Right ventricle myocardium superior (tissue), 1 donor: ENCODE measurements at places on chromosomes 5 and 9. TPM values are rescaled to one million over a fixed set of nuclear protein-coding genes. Genes with fewer than 3 reads are reported as not detected.

GRCh38 chr9:129075996-129076639, 4.8 kb upstream of the DOLPP1 start:
- no peak for DNase-seq

- no peak for DNase-seq
Measured at GRCh38 chr9:122218935-122219855, 9.6 kb downstream of the LHX6 start.

The ENTPD2 gene
- total RNA-seq: 1.9 TPM

The POLK gene
- total RNA-seq: 20.6 TPM

DNA sequence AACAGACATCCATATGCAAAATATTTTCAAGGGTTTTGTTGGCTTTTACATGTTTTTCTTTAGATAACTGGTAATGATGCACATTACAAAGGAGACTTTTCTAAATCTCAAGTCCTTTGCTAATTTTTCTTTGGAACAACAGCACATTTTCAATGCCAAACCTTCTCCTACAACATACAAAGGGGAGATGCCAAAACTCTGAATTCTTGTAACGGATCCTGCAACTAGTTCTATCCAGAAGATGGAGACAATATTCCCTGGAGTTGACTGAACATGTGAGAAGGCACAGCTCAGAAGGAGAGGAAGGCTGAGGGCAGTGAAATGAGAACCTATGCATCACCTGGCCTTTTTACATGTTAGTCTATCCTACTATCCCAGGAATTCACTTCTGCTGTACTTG, 21.0 kb downstream of the DNAJA1 start:
- DNase-seq: no peak

DNA sequence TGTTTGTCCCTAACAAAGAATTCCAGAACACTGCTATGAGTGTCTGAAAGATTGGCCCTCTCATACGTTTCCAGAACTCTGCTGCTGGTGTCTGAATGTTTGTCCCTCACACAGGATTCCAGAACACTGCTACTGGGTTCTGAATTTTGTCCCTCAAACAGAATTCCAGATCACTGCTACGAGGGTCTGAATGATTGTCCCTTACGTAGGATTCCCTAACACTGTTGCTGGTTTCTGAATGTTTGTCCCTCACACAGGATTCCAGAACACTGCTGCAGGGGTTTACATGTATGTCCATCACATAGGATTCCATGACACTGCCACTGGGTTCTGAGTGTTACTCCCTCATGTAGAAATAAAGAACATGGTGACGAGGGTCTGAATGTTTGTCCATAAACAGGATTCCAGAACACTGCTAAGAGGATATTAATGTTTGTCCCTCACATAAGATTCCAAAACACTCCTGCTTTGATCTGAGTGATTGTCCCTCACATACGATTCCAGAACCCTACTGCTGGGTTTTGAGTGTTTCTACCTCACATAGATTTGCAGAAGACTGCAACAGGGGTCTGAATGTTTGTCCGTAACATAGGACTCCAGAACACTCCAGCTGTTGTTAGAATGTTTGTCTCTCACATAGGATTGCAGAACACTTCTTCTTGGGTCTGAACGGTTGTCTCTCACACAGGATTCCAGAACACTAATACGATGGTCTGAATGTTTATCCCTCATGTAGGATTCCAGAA, 214.4 kb downstream of the FOXD4L6 start:
- no peak for DNase-seq
